T-helper 9 cell (primary cell): ENCODE measurements at places on chromosomes 4 and X.

DNA sequence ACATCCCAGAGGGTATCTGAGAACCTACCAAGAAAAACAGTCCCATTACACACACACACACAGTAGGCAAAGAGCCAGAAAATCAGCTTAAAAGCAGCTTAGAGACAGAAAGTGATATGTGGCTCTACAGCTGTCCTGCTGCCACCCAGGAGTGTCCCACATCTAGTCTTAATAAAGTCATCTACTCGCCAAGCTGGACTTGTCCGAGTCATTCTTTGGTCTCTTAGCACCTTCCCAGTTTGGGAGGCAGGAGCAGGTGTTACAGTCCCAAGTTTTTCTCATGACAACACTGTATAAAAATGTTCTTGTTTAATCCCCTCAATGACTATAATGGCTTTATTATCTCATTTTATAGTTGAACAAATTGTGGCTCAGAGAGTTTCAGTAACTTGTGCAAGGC, 252.5 kb upstream of the CASK start:
- no peak for DNase-seq

DNA sequence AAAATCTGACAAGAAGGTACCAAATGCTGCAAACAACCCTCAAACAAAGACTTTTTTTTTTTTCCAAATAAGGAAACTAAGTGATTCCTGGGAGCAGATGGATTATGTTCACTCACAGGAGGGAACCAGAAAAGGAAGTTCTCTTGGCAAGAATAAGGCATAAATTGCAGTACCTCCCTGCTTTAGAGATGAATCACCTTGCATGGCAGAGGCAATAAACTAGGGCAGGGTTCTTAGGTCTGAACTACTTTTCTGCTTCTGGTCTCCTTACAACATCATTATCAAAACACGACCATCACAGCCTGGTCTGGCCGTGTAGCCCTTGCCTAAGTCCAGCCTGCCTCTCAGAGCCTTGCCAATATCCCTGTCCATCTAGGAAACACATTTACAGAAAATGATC, 6.3 kb downstream of the TMEM31 start:
- no peak for DNase-seq

GRCh38 chrX:69501429-69501828, 2.7 kb upstream of the NALF2 start:
- DNase-seq: no peak

DNA sequence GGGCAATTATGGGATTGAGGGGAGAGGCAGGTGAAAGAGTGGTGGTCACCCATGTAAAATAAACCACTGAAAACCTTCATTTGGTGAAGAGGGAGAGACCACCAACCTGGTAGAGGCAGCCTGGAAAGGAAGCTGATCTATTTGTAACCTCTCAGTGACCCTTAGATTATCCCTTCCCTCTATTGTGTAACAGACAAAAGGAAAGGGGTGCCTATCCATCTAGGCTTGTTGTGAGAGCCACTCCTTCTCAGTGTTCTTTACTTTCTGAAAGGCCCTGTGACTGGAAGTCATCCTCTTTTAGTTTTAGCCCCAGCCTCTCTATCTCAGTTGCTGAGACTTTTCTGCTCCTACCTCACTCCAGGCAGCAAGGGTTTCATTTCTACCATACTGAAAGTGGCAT, 142.4 kb downstream of the TMEM164 start:
- DNase-seq: no peak

DNA sequence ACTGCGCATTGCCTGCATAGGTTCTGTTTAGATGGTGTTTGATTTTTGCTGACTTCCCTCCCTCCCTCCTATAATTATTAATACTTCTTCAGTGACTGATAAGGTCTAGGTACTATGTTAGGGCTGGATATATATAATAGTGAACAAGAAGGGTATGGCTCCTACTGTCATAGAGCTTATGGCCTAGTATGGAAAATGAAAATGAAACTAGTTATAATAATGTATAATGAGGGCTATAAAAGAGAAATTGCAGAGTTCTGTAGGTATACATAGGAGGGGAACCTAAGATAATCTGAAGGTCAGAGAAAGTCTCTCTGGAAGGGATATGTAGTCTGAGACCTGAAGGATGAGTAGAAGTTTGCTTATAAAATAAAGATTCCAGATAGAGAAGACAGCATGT, 102.1 kb downstream of the DCK start:
- no peak for DNase-seq

DNA sequence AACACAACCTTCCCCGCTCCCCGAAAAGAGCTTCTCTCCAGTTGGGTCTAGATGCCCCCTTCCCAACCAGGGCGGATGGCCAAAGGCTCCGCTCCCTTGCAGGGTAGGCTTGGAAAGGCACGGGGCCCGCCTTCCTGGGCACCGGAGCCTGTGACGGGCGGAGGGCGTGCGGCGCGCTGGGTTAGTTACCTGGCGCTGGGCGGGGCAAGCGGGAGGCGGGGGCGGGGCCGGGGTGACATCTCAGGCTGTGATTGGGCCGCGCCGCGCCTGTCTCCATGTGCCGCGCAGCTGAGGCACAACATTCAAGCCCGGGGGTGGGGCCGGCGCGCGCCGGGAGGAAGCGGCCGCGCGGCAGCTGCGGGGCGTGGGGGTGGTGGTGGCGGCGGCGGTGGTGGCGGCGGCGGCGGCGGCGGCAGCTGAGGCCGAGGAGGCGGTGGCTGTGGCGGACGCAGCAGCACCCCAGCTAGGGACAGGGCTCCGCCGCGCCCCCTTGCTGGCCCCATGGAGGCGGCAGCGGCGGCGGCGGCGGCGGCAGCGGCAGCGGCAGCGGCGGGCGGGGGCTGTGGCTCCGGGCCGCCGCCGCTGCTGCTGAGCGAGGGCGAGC, at the start of gene REPS2:
Gene REPS2 (plus strand): TSS at position 298 of the 604 bp plus-strand sequence. CDS start 204 bp downstream, at position 502.
- peak; percentile 72 for DNase-seq

DNA sequence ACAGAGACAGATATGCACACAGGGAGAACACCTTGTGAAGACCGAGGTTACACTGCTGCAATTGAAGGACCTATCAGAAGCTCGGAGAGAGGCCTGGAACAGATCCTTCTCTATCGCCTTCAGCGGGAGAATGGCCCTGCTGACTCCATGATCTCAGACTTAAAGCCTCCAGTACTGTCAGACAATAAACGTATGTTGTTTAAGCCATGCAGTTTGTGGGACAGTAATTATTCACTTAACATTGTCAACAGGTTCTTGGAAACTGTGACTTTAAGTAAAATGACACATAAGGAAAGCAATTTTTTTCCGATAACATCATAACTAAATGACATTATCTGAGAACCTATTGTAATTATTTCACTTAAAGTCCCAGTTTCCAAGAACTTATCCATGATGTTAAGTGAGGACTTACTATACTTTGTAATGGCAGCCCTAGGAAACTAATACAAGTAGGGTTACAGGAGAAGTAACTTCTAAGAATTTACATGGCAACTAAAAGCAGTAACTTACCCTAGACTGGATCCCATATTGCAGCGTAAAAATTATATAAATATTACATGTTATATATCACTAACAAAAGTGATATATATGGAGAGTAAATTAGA, 180.8 kb upstream of the MAB21L2 start:
- no peak for DNase-seq

DNA sequence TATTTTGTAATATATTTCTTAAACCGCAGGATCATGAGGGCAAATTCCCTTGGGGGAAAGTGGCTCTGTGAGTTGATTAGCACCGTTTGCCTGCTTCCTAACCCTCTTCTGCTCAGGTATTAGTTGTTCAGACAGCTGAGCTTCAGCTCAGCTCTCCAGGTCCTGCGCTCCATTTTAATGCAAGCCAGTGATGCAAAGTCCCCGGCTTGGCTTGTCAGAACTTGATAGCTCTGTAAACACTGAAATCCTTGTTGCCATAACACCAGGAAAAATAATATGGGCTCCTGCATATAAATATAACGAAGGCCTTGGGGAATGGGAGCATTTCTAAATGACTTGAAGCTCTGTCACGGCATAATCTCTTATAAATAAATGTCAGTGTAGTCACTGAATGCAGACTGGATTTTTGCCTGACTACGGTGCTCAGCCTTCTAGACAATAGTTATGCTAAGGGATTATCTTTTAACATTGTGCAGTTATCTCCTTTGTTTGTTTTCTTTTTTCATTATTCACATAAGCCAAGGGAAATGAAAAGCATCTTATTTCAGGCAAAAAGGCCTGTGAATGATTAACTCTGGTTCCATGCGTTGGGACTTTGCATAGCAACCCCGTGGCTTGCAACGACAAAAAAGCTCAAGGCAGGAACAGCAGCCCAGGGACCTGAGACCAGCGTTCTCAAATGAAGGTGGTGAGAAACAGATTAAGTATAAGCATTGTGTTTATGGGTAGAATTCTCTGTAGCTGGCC, 253.2 kb downstream of the SPRY1 start:
- DNase-seq: no peak

DNA sequence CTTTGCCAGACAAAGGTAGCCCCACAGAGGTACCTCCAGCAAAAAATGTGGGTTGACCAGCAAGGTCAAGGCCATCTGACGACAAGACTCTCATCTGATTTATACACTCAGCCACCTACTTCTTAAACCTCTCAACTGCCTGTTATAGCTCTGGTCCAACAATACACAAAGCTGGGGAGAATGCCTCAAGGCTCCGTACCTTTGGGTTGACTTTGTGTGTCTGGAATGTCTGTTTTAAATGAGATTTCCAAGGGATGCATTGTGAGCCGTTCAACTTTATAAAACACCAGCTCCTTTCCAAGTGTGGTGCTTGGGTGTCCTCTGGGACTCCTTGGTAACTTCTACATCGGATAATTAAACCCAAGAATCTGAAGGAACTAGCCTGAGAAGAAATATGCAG, 167.0 kb upstream of the RPL34 start:
- no peak for DNase-seq

GRCh38 chr4:5810770-5811430, 82.0 kb downstream of the CRMP1 start:
- DNase-seq: no peak

DNA sequence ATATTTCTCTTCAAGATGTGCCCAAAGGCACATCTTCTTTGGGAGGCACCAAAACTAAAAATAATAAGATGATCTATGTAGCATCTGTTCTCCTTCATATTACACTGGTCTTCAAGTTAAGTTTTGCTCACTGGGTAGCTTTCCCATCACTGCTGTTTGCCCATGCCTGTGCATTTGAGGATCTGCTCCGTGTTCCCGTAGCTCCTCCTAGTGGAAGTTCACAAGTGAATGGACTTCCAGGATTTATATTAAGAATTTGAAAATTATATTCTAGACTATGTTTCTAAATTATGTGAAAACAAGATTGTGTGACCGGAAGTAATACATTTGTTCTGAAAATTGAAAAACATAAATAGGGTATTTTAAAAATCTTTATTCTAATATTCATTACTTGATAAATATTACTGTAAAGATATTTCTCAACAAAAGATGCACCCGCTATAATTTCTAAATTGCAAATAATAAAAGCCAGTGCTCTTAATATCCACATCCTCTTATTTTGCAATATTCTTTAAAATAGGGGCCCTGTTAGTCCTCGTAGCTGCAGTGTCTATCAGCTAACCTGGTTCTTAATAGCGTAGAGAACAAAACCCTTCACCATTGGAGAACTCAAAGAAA, 147.7 kb downstream of the RBM46 start:
- DNase-seq: no peak

DNA sequence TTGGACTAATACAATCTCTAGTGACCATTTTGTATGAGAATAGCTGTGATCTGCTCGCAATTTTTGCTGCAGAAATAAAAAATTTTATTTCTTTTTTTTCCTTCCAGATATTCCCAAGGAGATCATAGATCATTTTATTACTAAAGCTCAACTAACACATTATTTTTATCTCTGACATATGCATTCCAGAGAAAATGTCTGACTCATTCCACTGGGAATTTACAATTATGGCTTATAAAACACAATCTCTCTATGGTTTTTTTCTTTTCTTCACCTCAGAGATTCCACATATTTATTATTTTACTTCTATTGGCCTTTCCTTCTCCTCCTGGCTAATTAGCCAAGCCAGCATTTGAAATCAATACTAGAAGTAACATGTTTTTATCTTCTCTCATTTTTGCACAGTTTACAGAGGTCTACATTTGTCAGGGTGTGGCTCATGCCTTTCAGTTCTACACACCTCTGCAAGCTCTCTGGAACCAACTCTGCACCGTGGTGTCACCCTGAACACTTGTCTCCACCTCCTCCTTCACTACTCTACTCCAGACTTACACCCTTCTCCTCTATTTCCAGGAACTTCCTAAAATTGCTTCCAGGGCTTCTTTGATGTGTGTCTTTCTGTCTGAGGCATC, 59.8 kb upstream of the GPM6A start:
- no peak for DNase-seq
